ENCODE measurements at places on chromosomes 4 and X.

DNA sequence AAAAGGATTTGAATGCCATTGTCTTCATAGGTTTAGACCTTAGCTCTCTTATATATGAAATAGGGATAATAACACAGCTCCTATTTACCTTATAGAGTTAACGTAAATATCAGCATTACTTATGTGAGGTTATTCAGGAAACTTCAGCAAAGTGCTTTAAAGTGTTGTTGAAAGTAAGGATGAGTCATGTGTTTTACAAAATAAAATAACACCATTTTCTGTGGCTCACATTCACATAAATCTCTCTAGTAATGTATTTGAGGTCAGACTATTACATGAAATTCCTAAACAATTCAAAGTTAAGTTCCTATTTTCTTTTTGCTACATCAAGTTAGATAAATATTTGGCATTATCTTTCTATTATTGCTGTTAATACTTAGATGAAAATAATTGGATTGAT is 2.9 kb downstream of the GNRHR start:
- no peak for DNase-seq

GRCh38 chr4:78056265-78057129 is 626 bp upstream of the FRAS1 start:
- peak; percentile 14 for DNase-seq

GRCh38 chrX:8323356-8323755 is 141.3 kb upstream of the VCX3B start:
- no peak for DNase-seq

- DNase-seq: no peak
Observed at GRCh38 chr4:86977621-86978184, 42.9 kb downstream of the AFF1 start.

GRCh38 chr4:10872833-10873517 is 188.4 kb upstream of the CLNK start:
- no peak for DNase-seq

DNA sequence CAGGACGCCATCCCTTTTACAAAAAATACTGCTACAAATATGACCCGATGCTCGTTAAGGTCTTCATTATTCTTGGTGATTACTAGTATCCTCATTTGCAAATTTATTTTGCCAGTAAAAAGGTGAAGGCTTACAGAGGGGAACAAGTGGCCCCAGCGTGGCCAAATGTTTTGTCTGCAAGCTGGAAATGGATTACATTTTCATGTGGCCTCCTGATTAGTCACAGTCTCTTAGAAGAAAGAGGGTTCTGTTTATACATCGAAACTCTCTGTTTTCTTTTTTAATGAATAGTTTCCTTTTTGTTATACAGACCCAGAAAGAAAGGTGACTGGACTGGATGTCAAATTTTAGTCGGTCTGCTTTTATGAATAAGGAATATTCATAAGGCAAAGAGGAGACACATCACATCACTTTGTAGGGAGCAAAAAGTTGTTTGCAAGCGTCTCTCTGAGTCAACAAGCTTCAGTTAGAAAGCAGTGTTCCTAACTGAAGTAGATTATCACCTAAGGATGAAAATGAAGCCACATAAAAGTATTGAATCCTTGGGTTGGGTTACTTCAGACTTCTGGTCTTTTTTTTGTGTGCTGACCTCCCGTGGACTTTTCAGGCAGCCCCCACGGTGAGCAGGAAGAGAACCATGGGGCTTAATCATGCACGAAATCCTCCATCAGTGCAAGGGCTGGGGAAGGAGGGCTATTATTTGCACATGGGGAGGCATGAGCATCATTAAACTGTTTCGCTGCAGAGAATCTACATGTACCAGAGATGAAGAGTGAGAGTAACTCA is 125.6 kb downstream of the ARSF start:
- DNase-seq: no peak

GRCh38 chrX:152913910-152914309 is 16.0 kb downstream of the ZNF185 start:
- no peak for DNase-seq

DNA sequence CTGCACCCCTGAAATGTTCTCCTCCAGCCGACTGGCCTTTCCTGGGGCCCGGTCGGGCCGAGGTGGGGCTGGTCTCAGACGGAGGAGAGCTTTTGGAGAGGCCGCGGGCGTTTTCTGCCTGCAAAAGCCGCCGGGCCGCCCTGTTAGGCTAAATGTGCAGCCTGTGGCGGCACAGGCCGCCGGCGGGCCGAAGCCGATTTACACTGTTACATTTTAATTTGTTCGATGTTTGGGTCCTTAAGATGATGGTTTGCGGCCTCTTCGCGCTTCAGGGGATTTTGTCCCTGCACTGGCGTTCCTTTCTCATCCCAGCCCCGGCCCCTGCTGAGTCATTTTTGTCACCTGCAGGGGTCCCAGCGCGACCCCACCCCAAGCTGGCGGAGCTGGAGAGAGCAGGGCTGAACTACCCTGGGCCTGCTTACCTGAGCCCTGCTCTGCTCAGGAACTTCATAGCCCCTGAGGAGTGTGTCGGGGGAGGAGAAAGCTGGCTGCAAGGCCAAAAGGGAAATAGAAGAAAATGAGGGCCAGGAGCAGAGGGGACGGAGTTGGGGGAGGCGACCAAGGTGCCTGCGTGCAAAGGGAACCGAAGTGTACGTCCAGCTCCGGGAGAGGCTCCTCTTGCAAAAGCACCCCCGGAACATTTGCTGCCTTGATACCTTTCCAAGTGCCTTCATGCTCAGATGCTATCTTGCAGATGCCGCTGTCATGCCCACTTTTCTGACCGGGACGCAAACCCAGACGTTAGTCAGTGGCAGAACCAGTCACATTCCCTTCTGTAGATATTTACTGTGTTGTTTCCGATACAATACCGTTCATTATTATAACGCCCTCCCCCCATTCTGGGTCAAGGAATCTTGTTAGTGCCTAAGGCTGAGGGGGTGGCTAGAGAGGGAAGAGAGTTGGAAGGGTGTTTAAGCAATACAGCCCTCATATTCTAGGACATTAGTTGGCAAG is 977 bp upstream of the RBBP7 start:
- DNase-seq: no peak

DNA sequence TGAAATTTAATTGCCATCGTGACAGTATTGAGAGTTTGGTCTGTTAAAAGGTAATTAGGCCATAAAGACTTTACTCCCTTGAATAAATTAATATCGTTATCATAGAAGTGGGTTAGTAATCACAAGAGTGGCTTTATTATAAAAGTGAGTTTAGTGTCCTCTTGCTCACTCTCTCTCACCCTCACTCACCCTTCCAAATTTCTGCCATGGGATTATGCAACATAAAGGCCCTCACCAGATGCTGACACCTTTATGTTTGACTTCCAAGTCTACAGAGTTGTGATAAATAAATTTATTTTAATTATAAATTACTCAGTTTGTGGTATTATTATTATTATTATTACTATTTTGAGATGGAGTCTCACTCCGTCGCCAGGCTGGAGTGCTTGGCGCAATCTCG is 1070.8 kb downstream of the PCDH18 start:
- DNase-seq: no peak

DNA sequence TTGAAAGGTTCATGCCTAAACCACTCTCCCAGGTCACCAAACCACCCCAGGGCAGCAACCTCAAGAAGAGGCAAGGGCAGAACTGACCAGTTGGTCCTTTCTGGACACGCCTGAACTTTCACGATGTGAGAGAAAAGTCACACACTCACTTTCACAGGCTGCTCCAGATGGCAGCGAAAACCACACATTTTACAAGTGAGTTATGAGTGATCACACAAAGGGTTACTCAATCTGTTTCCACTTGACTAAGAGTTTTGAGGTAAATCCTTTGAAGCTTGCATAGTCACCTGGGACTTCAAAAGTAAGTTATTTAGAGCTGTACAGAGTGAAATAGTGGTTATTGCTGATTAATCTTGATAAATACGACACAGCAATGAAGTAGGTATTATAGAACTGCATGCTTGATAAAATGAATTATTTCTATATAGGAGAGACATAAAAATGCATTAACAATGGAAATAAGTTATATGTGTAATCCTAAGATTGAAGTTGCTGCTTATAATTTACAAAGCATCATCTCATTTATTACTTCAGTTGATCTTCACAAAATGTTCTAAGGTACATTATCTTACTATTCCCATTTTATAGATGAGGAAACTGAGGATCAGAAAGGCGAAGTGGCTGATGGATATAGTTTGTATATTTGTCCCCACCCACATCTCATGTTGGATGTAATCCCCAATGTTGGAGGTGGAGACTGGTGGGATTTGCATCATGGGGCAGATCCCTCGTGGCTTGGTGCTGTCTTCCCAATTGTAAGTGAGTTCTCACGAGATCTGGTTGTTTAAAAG is 103.0 kb upstream of the KLF3 start:
- peak; percentile 3 for DNase-seq

- no peak for DNase-seq
Observed at GRCh38 chr4:141074098-141074878, 59.0 kb downstream of the RNF150 start.

- no peak for DNase-seq
Observed at GRCh38 chr4:119299741-119300100, 22.2 kb downstream of the FABP2 start.

GRCh38 chr4:52716364-52717151 is 34.7 kb downstream of the ERVMER34-1 start:
- no peak for DNase-seq

GRCh38 chr4:145083891-145084605 is 13.9 kb downstream of the ANAPC10 start:
- DNase-seq: no peak

DNA sequence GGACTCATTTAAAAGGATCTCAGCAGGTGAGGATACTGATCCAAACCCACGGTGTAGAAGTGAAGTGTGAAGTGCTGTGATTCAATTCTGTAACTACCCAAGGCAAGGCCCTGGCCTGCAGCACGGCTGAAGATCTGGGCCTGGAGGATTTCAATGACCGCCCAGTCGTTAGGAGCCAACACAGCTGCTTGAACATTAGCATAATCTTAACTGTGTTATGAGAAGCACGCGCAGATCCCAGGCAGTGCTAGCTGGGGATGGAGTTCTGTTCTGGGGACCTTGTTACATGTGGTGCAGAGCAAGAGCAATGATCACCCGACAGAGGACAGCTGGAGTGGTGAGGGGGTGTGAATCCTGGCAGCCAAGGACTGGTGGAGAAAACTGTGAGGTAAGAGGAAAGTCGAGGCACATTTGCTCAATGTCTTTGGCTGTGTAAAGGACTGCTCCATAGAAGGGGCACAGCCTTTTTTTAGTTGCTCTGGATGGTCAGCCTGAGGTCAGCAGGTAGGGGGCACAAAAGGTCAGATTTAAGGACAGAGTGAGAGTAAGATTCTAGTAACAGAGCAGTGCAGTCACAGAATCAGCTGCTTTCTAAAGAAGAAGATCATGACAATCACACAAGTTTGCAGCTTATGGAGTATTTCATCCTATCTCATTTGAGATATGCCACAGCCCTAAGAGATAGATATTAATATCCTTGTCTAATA is 181.8 kb downstream of the DCLK2 start:
- no peak for DNase-seq

GRCh38 chr4:104113850-104114249 is 380.8 kb downstream of the CXXC4 start:
- no peak for DNase-seq

DNA sequence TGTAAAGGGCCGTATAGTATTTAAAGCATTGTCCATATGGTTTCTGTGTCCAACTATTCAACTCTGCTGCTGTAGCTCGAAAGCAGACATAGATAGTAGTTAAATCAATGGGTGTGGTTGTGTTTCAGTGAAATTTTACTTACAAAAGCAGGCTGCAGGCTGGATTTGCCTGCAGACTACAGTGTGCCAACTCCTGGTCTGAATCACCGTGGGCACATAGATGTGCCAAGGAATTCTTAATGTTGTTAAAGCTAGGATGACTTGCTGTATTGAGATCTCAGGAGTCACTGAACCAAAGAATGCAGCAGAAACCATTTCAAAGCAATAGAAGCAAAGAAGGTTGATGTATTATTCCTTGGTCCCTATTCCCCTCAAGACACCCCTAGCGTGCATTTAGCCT is 379.0 kb downstream of the STIM2 start:
- DNase-seq: no peak

DNA sequence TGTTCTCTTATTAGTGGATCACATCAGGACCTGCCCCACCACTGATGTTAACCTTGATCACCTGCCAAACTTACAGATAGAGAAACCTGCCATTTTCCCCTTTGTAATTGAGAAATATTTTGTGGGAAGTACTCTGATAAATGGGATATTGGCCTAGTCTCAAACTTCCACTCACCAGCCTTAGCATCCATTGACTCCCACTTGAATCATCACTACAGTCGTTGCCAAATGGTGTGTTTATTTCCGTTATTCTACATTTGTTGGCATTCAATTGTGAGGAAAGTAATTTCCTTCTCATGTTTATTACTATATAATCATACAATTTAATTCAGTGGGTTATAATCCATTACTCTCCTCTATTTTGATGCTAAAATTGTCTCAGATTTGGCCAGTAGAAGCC is 156.4 kb upstream of the CXCL13 start:
- DNase-seq: no peak

DNA sequence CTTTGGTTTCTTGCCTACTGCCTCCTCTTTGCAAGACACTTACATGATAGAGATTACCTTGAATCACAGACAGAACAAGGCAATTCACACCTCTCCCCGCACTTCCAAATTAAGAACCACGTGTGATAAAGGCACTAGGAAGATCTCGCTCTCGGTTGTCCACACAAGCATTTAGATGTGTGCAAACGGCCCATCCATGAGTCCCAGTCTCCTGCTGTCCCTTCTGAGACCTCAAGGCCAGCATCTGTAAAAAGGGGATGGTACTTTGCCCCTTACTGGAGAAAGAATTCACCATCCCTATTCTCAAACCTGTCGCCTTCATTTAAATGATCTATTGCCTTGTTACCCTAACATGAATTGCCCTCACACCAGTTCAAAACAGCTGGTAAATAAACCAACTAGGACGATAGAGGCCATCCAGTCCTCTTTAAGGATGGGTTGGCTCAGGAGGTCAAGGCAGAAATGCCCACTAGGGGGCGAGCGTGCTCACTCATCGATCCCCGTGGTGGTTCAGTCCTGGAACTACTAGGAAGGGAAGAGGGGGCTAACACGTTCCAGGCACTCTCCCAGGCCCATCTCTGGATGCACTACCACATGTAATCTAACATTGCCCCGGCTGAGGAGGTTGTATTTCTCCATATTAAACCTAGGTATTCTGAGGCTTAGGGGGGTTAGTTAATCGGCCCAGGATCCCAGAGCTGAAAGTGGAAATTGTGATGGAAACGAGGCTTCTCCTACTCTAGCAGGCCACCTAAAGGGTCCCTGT is 95.8 kb downstream of the DHX15 start:
- DNase-seq: peak; percentile 50

DNA sequence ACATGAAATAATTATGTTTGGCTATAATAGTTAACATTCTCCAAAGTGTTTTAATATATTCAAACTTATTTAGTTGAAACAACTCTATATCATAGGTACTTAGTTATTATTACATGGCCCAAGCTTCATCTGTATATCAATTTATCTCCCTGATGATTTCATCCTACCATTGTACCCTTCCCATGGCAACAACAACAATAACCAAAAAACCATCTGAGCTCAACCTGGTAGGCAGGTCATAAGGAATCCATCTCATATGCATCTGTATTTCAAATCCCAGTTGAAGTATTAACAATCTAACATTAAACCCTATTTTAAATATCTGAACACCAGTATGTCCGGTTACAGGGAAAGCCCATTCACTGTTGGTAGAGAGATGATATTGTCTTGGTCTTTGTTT is 33.1 kb upstream of the SLC7A11 start:
- no peak for DNase-seq
